CD4-positive, CD25-positive, alpha-beta regulatory T cell (primary cell): ENCODE measurements at places on chromosomes 16 and 17.

GRCh38 chr16:24178496-24178895 is 77.6 kb upstream of the CACNG3 start:
- DNase-seq, result no peak

DNA sequence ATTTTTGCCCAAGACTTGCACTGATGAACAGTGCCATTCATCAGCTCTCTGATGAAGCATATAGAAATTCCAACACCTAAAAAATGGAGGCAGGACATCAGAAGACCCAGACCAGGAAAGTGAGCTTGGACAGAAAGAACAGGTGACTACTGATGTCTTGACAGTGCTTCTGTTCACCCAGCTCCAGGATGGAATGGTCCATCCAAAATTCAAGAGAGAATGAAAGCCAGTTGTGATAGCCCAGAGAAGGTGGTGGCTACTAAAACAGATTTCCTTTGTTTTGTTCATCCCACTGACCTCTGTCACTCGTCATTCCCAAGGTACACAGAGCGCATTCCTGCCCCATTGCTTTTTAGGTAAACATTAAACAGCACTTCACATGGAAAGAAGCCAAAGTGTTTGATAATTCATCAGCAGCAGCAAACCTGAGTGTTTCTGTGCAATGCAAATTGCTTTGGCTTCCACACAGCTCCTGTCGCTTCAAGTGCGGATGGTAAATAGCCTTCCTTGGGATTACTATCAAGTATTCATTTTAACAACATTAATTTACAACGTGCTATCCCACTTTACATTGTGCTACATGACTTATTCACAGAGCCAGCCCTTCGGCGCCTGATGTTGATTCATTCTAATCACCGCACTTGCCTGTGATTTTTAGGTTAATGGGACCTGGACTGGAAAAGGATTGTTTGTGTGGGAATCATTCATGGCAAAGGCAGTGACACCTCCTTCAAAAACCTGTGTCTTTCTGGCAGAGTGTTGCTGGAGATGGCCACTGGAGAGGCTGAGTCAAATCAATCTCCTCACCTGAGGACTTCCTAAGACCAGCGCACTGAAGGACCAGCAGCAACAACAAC is 65.1 kb upstream of the TOX3 start:
- no peak for DNase-seq

- no peak for DNase-seq
Measured at GRCh38 chr17:14672830-14673229, 371.9 kb downstream of the HS3ST3B1 start.

DNA sequence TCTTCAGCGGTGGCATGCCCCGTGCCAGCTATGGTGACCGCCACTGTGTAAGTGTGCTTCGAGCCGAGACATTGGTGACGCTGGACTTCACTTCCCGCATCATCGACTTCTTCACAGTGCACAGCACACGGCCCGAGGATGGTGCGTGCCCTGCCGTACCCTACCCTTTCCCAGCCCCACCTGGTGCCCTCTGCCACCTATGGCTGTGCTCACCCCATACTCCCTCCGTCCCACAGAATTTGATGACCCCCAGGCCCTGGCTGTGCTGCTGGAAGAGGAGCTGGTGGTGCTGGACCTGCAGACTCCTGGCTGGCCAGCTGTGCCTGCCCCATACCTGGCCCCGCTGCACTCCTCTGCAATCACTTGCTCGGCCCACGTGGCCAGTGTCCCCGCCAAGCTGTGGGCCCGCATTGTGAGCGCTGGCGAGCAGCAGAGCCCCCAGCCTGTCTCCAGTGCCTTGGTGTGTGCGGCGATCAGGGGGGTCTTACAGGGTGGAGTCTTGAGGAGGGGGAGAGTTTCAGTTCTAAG is 9.5 kb downstream of the LLGL1 start:
- DNase-seq, result no peak

DNA sequence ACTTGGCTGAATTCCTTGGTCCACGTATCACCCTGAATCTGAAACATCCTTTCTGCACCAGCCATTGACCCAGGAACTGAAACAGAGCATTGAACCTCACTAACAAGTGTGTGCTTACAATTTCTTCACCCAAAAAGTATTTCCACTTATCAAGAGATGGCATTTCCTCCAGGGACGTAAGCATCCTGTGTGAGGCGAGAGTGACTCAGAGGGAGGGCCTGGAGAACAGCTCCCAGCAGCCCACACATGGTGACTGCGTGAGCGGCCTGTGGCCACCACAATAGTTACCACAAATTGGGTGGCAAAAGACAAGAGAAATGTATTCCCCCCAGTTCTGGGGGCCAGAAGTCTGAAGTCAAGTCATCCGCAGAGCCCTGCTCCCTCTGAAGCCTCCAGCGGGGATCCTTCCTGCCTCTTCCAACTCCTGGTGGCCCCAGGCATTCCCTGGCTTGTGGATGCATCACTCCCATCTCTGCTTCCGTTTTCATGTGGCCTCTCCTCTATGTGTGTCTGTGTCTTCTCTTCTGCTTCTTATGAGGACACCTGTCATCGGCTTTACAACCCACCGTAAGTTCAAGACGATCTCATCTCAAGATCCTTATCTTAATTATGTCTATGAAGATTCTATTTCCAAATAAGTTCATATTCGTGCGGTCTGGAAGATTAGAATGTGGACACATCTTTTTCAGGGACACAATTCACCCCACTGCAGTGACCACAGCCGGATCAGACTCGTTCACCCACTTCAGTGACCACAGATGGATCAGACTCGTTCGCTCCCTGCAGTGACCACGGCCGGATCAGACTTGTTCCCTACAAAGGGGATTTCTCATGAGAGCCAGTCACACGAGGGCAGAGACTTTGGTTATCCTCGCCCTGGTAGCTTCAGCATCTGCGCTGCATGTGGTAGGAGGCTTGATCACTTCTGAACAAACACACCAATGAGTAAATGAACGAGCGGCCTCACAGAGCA is 122.6 kb upstream of the FOXF1 start:
- DNase-seq, result no peak

GRCh38 chr16:28982949-28983348 is 1.9 kb upstream of the LAT start:
- no peak for DNase-seq

GRCh38 chr16:25027781-25028180 is 12.6 kb upstream of the ARHGAP17 start:
- DNase-seq, result no peak

- no peak for DNase-seq
Measured at GRCh38 chr17:61323909-61324868, 75.5 kb upstream of the TBX2 start.

DNA sequence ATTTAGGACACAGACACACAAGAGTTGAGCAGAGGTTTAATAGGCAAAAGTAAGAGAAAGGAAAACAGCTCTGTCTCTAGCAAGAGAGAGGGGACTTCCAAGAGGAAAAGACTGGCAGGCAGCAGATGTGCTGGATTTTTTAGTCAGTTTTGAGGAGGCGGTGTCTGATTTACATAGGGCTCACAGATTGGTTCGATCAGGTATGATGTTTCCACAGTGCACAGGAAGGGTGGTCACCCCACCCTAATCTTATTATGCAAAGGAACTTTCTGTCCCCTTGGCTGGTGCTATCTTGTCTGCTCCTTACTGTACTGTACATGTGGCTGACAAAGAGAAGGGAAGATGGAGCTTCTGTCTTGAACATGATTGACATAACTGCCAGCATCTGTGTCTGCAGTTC is 25.3 kb downstream of the BFAR start:
- no peak for DNase-seq

GRCh38 chr16:31351942-31352325 is 3.0 kb upstream of the ITGAX start:
- peak; percentile 56 for DNase-seq

DNA sequence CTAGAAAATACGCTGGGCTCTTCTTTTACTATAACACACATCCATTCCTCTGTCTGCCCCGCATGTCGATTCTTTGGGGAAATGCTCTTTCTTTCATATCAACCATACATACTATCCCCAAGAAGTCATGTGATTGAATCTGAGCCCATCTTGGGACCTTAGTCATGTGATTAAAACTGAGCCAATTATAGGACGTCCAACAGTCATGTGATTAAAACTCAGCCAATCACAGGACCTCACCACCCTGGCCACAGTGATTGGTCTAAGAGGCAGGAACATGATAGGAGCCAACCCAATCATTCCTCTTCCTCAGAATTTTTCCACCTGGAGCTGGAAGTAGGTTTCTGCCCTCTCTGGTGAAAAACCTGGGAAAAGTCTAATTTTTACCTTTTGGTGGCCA is 78.8 kb downstream of the TMEM114 start:
- DNase-seq, result no peak

DNA sequence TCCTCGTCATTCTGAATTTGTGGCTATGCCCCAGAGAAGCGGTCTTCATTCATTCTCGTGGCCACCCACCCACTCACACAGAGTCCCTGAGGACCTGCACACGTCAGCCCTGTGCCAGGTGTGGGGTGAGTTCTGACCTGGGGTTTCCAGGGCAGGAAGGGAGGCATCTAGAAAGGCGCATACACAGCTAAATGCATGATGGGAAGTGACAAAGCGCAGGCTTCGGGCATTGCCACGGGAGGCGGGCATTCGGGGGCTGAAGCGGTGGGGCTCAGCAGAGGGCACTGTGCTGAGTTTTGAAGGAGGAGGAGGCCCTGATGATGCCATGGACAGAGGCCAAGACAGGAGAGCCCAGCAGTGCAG is 10.9 kb downstream of the UBALD2 start:
- DNase-seq, result no peak

GRCh38 chr17:7997186-7997585 is 5.2 kb upstream of the GUCY2D start:
- DNase-seq, result peak; percentile 28

GRCh38 chr16:11550791-11551498 is 35.8 kb downstream of the LITAF start:
- DNase-seq, result no peak

- DNase-seq, result peak; percentile 26
Measured at GRCh38 chr16:4733747-4734062, 366 bp downstream of the ANKS3 start.

DNA sequence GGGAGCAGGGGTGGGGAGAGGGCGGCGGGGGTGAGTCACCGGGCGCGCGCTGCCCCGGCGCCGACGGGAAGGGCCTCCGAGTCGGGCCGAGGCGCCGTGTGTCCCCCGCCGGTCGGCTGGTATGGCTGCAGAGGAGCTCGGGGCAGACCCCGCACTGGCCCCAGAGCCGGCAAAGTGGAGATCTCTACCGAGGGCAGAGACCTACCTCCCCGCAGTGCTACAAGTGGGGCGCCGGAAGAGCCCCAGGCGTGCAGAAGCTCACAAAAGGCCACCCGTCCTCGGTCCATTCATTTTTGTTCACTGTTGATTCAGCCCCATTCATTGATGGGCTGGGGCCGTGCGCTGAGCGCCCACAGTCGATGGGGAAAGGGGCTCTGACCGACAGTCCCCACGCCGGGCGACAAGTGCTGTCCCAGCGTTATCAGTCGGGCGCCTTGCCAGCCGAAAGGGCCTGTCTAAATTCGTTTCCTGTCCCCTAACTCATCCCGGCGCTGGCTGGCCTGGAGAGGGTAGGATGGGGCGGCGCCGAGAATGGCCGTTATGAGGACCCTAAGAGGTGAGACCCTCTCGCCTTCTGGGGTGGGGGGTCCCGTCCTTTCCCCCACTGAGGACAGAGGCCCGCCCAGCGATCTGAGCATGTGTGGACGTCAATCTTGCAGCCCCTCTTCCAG is 709 bp upstream of the ENO3 start:
- peak; percentile 29 for DNase-seq

DNA sequence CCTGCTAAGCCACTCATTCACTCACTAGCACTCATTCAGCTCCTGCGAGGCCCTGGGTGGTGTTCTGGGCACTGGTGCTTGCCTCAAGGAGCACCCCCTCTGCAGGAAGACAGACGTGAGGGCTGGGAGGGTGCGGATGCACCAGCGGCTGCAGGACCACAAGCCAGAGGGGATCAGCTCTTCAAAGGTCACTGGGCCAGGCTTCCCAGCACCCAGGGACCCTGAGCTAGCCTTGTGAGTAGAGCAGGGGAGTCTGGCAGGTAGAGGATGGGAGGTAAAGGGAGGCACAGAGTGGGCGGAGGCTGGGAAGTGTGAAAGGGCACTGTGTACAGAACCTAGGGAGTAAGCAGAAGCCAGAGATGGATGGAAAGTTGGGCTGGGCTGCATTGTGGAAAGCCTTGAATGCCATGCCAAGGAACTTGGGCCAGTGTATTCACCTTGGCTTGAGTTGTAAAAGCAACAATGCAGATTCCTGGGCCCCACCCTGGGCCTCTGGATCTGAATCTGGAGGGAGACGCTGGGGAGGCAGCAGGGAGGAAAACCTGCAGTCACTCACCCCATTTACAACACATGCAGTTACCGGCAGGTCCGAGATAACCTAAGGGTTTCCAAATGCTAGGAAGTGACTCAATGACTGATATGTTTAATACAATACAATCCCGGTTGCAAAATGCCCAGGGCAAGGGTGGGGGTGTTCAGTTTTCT is 1.7 kb downstream of the IL4R start:
- DNase-seq, result peak; percentile 47

DNA sequence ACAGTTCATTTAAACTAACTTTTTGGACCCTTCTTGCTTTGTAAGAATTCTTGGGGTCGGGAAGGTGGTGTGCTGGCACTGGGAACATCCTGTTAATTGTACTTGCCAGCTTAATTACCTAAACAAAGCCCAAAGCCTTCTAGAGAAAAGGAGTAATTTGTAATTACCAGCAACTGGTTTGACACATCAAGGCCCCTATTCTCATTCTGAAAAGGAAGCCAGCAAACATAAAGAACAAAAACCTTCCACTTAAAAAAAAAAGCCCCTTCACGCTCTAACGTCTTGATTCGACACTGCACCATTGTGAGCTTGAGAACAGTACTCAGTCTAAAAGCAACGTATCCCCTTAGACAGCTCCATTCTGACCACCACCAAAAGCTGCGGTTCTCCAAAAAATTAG is 74.7 kb upstream of the RPH3AL start:
- no peak for DNase-seq

- no peak for DNase-seq
Measured at GRCh38 chr17:73444021-73444420, 132.2 kb upstream of the CDC42EP4 start.

GRCh38 chr16:86665319-86665675 is 86.9 kb downstream of the FOXL1 start:
- DNase-seq, result no peak

- no peak for DNase-seq
Measured at GRCh38 chr17:43588121-43588520, 42.0 kb upstream of the ETV4 start.

GRCh38 chr16:15732416-15732815 is 82.4 kb downstream of the NDE1 start:
- no peak for DNase-seq

- DNase-seq, result peak; percentile 22
Measured at GRCh38 chr17:1229349-1229899, 40.8 kb upstream of the BHLHA9 start.
